ENCODE measurements at places on chromosomes 2 and 18.

- DNase-seq = no peak
These were observed 189.4 kb upstream of the LHCGR start for GRCh38 chr2:48944956-48945355.

GRCh38 chr18:39299152-39299551 lies 1733.6 kb upstream of the CELF4 start:
- DNase-seq = no peak

DNA sequence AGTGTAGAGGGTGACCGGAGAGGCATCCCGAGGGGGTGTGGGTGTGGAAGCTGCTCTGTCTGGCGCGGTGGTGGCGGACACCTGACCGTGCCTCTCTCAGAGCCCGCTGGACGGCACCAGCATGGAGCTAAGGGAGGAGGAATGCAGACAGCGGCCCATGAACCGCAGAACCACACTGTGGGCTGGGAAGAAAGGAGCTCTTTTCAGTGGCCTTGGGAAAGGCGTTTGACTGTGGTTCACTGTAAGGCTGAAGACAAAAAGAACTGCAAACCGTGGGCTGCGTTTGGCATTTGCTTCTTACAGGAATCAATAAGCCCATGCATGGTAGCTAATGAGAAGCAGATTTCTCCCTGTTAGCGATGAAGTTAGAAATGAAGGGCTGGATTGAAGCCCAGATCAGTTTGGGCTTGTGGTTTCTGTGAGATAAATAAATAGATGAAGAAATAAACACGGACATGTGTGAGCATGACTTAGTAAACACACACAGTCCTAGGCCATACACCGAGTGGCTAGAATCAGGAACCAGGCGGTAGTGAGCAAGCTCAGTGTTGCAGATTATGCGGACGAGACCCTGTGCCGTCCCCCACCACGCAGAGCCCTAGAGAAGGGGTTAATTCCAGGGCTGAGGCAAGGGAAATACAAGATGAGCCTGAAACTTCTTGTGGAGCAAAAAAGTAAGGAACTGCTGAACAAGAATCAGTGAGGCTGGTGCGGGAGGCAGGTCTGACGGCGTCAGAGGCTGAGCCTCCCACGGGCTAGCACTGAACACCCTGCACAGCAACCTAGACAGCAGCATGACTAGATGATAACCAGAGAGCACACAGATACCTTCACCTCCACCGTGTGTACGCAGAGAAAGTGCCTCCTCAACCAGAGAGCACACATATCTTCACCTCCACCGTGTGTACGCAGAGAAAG lies 29.3 kb upstream of the NFATC1 start:
- no peak for DNase-seq

GRCh38 chr2:86500325-86501083 lies 59.3 kb downstream of the KDM3A start:
- DNase-seq = no peak

DNA sequence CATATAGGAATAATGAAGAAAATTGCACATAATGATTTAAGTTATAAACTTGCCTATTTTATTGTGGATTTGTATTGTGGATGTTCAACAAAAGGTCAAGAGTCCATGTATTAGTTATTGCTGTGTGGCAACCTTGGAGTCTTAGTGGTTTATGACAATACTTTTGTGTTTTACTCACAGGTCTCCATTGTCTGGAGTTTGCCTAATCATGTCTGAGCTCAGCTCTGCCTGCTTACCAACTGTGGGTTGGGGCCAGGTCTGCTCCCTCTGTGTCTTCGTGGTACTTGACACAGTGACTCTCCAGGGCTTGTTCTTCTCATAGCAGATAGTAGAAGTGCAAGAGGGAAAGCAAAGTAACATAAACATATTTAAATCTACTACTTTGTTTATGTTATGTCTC lies 382.5 kb downstream of the CBLN2 start:
- DNase-seq = no peak
